ENCODE measurements at places on chromosomes 3 and 15. TPM values are rescaled to one million over a fixed set of nuclear protein-coding genes. Genes with fewer than 3 reads are reported as not detected.

- no peak for DNase-seq
Measured at GRCh38 chr3:175311404-175311803, 452.3 kb downstream of the NAALADL2 start.

DNA sequence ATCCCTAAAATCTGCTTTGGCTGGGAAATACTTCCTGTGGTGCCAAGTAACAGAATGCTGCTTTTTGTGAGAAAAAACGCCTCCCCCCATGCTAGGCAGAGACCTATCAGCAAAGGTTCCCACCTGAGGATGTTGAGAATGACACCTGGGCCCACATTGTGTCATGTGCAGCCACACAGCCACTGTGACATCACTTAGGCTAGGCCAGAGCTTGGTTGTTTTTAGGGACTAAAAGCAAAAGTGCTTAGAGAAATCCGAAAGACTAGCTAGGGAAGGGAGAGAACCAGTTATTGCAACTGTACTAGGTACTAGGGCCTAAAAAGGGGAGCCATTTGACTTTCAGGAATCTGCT, 6.2 kb downstream of the ZDHHC3 start:
- DNase-seq, result peak; percentile 40

DNA sequence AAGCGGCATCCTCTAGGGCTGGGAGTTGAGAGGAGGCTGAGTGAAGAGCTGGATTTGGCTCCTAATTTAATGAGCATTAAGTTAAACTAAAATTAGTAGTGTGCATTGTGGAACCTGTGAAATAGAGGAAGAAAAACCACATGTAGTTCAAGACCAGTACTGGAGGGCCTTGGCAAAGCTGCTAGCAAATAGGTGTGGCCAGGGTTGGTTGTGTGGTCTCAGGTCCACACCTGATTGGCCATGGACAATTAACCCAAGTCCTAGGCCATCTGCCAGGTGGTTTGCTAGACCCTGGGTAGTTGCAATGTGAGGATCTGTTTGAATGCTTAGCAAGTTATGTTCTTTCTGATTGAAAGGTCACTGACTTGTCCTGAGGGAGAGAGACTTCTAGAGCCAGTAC, 275.5 kb downstream of the PDCD6IP start:
- no peak for DNase-seq

GRCh38 chr15:74403588-74403919, 30.2 kb downstream of the SEMA7A start:
- DNase-seq, result no peak

DNA sequence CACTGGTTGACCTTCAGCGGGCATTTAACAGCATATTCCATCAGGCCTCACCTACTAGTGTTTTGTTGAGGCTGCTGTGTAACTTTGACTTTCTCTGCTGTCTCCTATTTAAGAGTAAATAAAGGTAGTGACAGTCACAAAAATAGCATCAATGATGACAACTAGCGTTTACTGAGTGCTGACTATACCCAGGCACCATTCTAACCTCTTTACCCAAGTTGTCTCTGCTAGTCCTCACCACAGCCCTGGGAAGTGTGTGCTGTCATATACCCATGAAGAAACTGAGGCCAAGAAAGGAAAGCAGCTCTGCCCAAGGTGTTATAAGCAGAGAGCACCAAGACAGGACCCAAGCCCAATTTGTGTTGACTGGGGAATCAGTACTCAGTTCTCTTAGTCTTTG, 286.4 kb upstream of the CTDSPL start:
- no peak for DNase-seq

- DNase-seq, result peak; percentile 4
Measured at GRCh38 chr15:93861413-93861812, 369.9 kb upstream of the MCTP2 start.

- DNase-seq, result no peak
Measured at GRCh38 chr3:15384510-15385237, 42.7 kb downstream of the METTL6 start.

DNA sequence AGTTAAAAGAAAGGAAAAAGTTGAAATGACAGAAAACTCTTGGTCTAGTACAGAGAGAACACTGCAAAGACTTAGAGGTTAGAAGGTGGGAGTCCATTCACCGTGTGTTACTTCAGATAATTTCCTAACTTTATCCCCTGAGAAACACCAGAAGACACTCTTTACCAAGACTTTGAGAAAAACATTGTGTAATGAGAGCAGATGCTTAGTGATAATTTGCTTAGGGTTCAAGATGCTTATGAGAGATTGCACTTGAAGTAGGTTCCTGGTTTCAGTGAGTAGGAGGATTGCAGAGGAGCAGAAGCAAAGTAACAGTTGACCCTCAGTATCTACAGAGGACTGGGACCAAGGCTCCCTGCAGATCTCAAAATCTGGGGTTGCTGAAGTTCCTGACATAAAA, 594.1 kb downstream of the NR2F2 start:
- DNase-seq, result no peak

DNA sequence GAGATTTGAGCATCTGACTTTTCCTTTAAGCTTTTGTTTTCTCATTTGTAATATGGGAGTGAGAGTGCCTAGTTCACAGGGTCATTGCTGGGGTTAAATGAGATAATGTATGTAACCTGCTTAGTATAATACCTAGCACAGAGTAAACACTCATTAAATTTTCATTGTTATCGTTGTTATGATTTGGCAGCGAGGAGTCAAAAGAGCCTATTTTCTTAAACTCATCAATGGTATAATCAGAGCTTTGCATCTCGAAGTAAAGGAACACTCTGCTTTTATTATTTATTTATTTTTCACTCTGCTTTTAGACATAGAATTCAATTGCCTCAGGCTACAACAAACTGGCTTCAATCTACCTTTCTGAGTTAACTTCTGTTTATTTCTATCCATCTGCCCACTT, 52.8 kb downstream of the LPP start:
- DNase-seq, result no peak

DNA sequence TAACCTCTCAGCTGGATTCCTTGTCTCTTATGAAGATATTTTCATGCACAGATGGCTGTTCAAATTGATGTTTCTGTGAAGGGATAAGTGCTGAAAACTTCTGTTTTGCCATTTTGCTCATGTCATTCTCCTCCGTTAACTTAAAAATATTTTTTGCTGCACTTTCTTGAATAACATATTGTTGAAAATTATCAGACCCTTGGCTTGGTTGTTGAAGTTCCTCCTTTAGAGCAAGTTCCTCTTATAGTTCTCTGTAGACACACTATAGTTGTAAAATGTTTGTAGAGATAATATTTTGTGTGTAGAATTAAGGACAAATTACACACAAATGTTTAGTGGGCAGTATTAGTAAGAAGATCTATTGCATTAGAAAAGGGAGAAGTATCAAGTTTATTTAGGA, 300.4 kb downstream of the SV2B start:
- DNase-seq, result no peak

GRCh38 chr15:85837011-85837433, 42.3 kb upstream of the KLHL25 start:
- no peak for DNase-seq

- DNase-seq, result no peak
Measured at GRCh38 chr3:188769831-188770230, 401.9 kb upstream of the TPRG1 start.

GRCh38 chr3:58293516-58293915, 12.5 kb upstream of the RPP14 start:
- DNase-seq, result no peak

DNA sequence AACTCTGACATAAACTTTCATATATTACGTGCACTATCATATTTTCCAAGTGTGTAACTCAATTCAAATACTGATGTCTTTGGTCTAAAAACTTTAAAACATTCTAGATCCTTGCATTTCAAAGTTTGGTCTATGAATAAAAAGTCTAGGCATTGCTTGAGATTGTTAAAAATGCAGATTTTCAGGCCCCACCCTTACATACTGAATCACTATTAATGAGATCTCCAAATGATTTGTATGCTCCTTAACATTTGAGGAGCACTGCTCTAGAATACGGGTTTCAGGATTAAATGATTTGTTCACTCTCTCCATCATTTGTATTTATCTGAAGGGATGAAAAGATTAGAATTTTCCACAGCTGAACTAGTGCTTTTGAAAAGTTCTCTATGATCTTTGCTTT, 202.9 kb downstream of the KBTBD8 start:
- no peak for DNase-seq

- DNase-seq, result no peak
Measured at GRCh38 chr3:141981084-141981483, 104.6 kb downstream of the ATP1B3 start.

GRCh38 chr3:17423786-17424536, 318.5 kb downstream of the TBC1D5 start:
- no peak for DNase-seq

GRCh38 chr3:81581966-81582599, 179.4 kb downstream of the GBE1 start:
- DNase-seq, result no peak

- DNase-seq, result no peak
Measured at GRCh38 chr3:59290358-59290757, 240.5 kb upstream of the CFAP20DC start.

GRCh38 chr3:8658306-8659212, 14.0 kb upstream of the SSUH2 start:
- DNase-seq, result no peak

DNA sequence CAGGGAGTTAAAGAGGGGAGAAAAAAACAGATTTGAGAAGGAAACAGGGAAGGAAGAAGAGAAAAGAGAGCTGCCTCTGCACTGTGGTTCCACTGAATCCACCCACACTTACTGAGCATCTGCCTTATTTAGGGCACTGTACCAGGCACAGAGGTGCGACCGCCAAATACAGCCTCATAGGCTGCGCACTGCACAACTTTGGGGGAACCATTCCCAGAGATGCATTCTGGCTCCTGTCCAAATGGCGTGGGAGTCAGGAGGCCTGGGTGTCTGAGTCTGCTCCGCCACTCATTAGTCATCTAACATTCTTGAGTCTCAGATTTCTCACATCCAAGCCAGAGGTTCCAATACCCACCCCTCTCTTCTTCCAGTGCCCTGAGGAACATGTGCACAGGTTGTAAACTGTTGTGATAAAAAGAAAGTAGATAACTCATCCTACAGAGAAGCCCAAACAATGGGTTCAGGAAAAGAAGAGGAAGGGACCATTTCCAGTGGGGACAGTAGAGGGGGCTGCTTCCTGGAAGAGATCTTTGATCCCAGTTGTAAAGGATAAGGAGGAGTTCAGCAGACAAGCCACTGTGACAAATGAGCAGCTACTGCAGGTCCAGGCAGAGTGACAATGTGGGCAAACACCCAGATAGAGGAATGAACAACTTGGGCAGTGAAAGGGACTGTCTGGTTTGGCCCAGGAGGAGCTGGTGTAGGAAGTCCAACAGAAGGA, 254.6 kb downstream of the UACA start:
- DNase-seq, result no peak

GRCh38 chr15:52436981-52437380, 91.7 kb downstream of the MYO5A start:
- DNase-seq, result no peak

DNA sequence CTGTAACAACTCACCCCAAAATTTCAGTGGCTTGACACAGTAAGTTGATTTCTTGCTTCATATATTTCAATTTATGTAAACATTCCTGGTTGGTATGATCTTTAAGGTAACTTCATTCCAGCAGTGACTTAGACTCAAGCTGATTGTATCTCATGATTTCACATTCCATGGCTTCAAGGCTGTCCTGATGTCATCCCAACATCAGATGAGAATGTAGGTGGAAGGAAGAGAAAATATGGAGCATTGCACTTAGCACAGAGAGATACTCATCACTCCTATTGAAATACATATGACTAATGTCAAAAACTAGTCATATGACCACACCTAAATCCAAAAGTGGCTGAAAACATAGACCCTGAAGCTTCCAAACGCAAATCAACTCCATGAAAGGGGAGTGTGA, 793.8 kb downstream of the TBL1XR1 start:
- no peak for DNase-seq

The CPEB1 gene
- total RNA-seq, result not detected

The CXCR6 gene
- 1.7 TPM for total RNA-seq

The ARNT2 gene
- not detected for total RNA-seq

The CRTC3 gene
- total RNA-seq, result 101 TPM

The OR5K2 gene
- total RNA-seq, result not detected

The LXN gene
- total RNA-seq, result 3.9 TPM

The C2CD4A gene
- total RNA-seq, result not detected

The OR5H6 gene
- not detected for total RNA-seq

The DMXL2 gene
- 11.3 TPM for total RNA-seq

The FETUB gene
- not detected for total RNA-seq

The CPN2 gene
- total RNA-seq, result not detected

The LINGO1 gene
- total RNA-seq, result not detected

The TRH gene
- not detected for total RNA-seq

The RHO gene
- total RNA-seq, result not detected

The MUC4 gene
- total RNA-seq, result 1.7 TPM

The ROPN1 gene
- total RNA-seq, result not detected

The TJP1 gene
- total RNA-seq, result not detected

The SPTBN5 gene
- 5.2 TPM for total RNA-seq

The EFHB gene
- total RNA-seq, result 0.68 TPM

The SMCO1 gene
- total RNA-seq, result not detected

The ECE2 gene
- not detected for total RNA-seq

The CHRFAM7A gene
- total RNA-seq, result 32.5 TPM

The RPL4 gene
- 1,293 TPM for total RNA-seq

The DYNC1LI1 gene
- total RNA-seq, result 35.9 TPM

The PLXNB1 gene
- 5.0 TPM for total RNA-seq

The NUDT16 gene
- 10.7 TPM for total RNA-seq
